NCI-H1105 treated with DMSO at 0.1 percent for 48 hours (cell line): ENCODE measurements at places on chromosomes 2 and 18.

DNA sequence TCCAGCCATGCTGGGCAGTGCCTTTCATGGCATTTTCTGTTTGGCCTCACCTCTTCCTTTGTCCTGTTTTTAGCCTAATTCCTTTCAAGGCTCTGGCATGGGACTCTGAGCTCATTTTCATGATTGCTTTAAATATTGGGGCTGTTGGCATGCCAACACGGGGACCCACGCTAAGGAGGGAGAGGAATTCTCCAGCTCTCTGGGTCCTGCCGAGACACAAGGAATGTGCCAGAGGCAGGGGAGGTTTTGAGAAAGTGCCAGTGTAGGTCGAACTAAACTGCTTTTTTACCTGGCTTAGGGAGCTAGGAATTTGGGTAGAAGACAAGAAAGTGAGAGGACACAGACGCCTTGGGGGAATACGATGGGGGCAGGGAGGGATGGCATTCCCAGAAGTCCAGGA is 42.3 kb downstream of the RPL37A start:
- no peak for DNase-seq

DNA sequence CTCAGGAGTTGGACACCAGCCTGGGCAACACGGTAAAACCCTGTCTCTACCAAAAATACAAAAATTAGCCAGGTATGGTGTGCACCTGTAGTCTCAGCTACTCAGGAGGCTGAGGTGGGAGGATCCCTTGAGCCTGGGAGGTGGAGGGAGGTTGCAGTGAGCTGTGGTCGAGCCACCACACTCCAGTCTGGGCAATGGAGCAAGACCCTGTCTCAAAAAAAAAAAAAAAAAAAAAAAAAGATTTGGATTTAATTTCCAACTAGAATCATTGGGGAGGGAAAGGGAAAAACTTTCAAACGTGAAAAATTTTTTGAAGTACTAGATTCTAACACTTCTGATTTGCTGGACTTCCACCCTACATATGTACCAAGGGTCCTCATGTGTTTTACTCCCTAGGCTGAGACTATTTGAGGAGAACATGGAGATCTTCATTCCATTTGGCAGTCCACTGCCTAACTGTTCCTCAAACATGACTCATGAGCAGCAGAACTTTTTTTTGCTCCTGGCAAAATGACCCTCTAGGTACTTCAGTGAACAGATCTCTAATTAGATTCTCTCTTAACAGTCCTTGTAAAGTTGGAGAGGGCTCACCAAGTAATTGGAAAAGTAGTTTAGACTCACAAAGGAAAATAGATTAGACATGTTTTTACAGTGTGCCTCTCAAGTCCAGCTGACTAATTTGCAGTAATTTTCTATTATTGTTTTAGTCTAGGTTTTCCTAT is 267.6 kb downstream of the METTL4 start:
- DNase-seq: peak; percentile 40

GRCh38 chr2:66414896-66415295 is 20.0 kb upstream of the MEIS1 start:
- DNase-seq: no peak

DNA sequence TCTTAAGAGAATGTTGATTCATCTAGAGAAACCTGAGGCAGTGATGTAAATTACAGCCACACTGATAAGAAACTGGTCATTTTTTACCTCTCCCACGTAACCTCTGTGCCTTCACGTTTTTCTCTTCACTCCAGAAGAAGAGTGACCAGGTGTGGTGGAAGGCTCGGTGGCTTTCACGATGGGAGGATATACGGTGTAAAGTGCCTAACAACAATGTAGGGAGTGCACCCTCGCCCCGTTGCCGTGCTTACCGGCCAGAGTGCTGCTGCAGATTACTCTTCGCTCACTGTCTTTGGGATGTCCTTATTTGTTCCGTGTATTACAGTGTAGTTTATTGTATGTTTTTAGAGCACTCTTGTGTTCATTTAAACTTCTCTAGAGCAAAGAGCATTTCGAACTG is 46.5 kb downstream of the NCK2 start:
- no peak for DNase-seq

GRCh38 chr2:59182249-59182648 is 941.1 kb upstream of the FANCL start:
- peak; percentile 5 for DNase-seq

- no peak for DNase-seq
Measured at GRCh38 chr18:79944126-79944731, 7.2 kb downstream of the SLC66A2 start.

GRCh38 chr2:12087671-12088380 is 341.4 kb downstream of the LPIN1 start:
- DNase-seq: no peak

DNA sequence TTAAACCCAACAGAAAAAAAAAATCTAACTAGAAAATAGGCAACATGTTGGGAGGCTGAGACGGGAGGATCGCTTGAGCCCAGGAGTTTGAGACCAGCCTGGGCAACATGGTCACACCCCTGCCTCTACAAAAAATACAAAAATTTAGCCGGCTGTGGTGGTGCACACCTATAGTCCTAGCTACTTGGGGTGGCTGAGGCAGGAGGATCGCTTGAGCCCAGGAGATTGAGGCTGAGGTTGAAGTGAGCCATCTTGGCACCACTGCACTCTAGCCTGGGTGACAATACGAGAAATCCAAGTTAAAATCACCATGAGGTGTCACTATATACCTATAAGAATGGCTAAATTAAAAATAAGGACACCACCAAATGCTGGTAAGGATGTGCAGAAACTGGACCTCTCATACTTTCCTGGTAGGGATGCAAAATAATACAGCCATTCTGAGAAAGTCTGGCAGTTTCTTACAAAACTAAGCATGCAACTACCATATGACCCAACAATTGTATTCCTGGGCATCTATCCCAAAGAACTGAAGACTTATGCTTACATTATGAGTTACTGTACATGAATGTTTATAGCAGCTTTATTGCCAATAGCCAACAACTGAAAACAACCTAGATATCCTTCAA is 2.2 kb downstream of the SEPTIN10 start:
- no peak for DNase-seq

DNA sequence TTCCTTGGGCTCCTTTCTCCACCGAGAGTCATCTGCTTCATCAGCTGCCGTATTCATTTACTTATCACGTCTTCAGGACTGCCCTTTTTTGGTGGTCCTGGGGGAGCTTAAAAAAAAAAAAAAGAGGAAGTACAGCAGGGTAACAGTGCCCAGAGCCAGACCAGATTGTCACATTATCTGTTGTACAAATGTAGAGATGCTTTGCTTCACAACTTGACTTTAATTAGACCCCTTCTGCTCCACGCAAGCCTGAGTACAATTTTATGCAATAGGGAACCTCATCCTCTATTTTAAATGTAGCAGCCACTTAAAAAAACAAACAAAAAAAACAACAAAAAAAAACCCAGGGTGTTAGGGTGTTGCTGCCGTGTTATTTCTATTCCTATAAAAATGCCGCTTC is 128.3 kb downstream of the PRPF40A start:
- no peak for DNase-seq

GRCh38 chr2:148565272-148565894 is 79.2 kb upstream of the EPC2 start:
- no peak for DNase-seq

DNA sequence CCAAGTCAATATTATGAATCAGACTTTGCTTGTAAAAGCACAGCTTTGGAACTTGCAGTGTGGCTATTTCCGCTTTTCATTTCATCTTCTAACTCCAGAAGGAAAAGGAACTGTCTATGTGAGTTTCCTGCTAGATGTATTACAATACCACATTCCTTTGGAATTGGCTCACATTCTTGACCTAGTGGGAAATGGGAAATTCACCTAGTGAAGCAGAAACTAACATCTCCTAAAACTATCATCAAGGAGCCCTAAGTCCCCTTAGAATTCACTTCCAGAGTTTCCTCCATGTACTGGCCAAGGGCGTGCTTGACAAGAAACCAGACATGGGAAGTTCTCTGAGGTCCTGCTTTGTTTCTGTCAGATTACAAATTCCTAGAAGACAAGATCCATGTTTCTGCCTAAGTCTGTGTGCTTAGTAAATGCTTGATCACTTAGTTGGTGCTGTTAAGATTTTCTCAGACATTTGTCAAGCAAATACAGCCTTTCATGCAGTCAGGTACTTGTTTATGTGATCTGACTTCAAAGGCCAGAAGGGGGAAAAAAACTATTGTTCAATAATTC is 275.7 kb upstream of the FN1 start:
- DNase-seq: no peak

DNA sequence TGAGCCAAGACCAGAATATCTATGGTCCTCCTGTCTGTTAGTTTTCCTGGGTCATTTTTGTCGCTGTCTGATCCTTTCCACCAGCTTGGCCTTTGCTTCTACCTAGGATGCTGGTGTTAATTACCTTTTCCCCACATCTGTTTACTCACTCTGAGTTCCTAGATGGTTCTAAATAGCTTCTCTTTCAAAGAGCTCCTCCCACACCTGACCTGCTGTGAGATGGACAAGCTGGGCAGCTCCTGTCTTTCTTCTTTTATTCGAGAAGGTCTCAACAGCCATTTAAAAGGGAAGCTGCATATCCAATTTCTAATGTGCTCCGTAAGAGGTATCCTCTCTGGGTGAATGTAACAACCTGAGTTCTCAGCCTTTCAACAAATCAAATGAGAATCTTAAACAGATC is 156.2 kb downstream of the HRH4 start:
- no peak for DNase-seq
